MV-4-11 (cell line): ENCODE measurements at places on chromosomes 3 and 15.

GRCh38 chr15:73930790-73931281, 4.6 kb downstream of the LOXL1 start:
- DNase-seq: no peak

GRCh38 chr3:177647341-177647740, 450.1 kb upstream of the TBL1XR1 start:
- DNase-seq: no peak

DNA sequence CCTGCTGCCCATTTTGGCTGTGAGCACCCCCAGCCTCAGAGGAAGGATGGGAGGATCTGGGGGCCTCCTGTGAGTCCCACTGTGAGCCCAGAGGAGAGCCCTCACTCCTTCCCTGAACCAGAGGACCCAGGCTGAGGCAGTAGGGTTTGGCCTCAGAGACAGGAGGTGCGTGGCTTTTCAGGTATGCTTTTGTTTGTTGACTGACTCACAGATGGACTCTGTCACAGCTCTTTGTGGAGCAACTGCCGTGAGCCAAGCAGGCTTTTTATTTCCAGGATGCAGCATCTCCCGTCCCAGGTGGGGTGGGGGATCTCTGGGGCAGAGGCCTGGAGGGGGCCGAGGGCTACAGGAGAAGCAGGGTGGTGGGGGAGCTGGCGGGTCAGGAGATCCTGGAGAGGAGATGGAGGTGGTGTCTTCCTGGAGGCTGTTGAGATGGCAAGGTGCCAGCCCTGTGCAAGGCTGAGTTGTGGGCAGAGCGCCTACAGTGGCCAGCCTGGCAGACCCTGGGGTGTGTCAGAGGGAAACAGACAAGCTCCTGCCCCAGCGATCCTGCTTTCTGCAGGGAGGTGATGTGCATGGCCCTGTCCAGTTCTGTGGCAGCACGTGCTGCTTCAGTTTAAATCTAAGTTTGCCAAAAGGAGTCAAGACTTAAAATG, 24.0 kb downstream of the PLXNA1 start:
- DNase-seq: no peak

DNA sequence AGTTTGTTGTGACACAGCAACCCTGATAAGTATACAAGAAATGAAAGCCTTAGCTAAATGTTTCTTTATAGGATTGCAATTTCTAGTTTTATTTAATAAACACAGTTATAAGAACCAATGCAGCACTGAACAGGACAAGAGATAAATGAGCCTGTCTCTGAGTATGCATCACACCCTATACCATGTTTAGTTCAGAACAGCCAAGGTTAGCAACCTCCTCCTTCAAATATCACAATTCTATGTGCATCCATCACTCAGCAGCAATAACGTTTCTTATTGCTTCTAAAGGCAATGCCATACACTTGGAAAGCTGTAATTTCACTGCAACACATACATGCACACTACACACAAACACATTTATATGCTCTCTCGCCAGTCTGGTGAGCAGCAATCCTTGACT, 280.6 kb downstream of the PTPRG start:
- no peak for DNase-seq

GRCh38 chr3:46440531-46441294, 24.0 kb downstream of the LTF start:
- peak; percentile 90 for DNase-seq
